ENCODE measurements at places on chromosomes 7 and 10.

DNA sequence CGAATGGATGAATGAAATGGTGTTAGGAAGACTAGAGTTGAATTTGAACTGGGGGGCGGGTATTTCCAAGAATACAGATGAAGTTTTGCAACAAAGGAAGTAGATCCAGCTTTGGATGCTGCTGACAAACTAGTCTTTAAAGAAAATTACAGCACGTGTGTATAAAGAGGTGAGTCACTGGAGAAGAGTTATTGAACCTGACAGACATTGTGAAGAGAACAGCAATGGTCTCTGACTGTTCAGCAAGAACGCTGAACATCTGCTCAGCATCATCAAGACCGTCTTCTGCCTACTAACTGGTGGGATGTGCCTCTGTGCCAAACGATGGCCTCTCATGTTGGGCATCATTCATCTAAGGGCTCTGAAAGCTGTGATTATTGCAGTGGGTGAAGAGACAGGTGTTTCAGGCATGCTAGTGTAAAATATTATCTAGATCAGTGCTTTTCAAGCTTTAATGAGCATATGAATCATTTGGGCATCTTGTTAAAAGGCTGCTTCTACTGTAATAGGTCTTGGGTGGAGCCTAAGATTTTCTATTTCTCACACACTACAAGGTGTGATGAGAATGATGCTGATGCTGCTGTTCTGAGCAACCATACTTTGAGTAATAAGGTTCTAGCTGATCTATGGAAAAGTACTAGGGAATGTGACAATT lies 291.3 kb downstream of the PTEN start:
- DNase-seq = no peak

- no peak for DNase-seq
Measured at GRCh38 chr10:121983852-121984251, 5.1 kb upstream of the TACC2 start.

GRCh38 chr7:116180302-116180701 lies 30.0 kb upstream of the TES start:
- no peak for DNase-seq

GRCh38 chr10:52213321-52213752 lies 100.7 kb upstream of the DKK1 start:
- no peak for DNase-seq

DNA sequence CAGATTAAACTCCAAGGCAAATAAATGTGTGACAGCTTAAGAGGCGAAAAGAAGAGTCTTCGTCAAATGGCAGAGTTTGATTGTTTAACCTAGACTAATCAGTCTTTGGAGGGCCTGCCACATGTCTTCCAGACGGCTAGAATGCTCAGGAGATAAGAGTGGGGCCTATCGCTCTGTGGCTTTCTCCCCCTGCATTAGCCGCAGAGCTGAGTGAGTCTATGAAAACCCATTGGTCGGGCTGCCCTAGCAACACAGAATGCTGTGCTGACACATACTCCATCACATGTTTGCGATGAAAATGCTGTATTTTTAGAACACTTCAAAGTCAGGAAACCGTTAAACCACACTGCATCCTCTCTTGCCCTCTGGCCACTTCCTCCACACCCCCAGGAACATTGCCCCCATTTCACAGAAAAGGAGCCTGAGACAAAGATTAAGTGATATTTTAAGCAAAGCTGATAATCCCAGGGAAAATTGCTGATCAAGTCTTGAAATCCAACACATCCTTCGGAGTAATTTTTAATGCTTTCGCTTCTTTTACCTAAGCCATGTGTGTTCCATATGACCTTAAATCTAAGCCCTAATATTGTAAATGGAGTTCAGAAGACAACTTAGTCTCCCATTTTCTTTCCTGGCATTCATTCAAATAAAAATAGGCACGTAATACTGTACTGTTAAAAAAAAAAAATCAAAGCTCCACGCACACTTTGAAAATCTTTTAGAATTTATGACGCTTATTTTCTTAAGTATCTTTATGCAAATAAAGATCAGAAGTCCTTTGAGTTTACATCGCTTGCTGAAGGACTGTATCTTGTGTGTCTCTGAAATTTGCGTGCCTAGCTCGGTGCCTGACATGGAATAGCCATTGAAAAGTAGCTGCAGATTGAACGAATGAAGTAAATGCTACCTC lies 161.2 kb downstream of the CELF2 start:
- DNase-seq = no peak

DNA sequence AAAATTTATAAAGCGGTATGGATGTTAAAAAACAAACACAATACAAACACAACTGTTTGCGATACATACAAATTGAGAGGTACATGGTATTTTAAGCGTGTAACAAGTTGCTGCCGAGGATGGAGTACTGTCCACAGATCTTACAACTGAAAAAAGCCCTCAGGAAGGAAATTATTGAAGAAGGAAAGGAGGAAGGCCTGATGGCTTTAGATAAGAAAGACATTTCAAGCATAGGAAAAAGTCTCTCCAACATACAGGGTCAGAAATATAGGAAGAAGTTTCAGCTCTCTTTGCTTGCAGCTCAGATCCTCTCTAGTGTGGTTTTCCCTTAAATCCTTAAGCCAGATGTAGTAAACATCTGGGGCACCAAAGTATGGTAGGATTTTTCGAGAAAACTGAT lies 25.0 kb downstream of the RBM28 start:
- no peak for DNase-seq

DNA sequence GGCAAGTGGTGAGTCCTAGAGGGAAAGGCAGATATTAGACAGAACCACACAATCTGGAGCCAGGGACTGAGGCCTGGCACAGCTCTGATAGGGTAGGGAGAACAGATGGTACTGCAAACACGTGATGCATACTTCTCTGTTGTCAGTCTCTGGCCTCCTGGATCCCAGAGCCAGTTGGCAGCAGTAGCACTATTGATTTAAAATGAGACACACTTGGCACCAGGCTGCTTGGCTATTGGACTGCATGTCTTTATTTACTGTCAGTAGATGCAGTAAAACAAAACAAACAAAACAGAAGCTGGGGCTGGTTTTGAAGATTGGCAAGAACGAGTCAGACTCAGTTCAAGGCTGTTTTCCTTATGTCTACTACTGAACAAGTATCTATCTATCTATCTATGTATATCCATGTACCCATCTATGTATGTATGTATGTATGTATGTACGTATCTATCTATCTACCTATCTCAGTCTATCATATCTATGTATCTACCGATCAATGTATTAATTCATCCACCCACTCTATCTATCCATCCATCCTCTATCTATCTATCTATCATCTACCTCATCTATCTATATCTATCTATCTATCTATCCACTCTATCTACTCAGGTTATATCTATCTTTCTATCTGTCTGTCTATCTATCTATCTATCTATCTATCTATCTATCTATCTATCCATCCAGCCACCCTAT lies 23.4 kb upstream of the MGAM2 start:
- no peak for DNase-seq
